ENCODE measurements at places on chromosomes 11 and 22. TPM values are rescaled to one million over a fixed set of nuclear protein-coding genes. Genes with fewer than 3 reads are reported as not detected.

The GGTLC3 gene
- polyA plus RNA-seq: not detected

The ELMOD1 gene
- polyA plus RNA-seq: not detected

The TMEM132A gene
- polyA plus RNA-seq: 0.21 TPM

The OR51B2 gene
- not detected for polyA plus RNA-seq

The CHRM1 gene
- not detected for polyA plus RNA-seq

DNA sequence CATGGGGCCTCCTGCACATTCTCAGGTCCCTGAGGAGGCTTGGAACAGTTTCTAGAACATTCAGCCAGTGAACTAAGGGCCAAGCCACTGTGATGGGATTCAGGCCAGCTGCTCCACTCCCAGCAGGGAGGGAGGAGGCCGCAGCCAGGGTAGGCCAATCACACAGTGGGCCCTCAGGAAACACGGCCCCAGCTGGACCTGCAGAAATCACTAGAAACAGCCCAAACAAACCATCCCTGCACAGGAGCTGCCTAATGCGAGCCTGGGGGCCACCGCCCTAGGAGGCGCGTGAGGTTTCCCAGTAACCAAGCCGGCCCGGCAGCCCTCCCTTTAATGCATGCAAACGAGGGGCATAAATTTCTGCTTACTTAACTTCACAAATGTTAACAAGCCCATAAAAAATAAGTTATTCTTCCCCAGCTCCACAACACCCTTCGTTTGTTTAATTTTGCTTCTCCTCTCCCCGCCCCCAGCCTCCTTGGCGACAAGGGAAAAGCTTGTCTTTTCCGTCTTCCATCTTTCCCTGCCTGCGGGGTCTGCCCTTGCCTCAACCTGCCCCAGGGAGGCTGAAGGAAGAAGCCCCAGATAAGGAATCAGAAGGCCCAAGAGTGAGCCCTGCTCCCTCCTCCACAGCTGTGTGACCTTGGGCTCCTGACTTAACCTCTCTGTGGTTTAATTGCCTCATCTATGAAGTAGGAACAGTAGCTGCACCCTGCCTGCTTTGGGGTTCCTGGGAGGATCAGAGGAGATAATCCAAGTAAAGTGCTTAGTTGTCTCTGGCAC is 25.7 kb downstream of the ELFN2 start:
- H3K4me1 ChIP-seq: no peaks in the 10 kb centered on the region
- H3K27me3 ChIP-seq: no peaks in the 10 kb centered on the region
- H3K4me3 ChIP-seq: no peak overlapping the region
- DNase-seq: no peak

DNA sequence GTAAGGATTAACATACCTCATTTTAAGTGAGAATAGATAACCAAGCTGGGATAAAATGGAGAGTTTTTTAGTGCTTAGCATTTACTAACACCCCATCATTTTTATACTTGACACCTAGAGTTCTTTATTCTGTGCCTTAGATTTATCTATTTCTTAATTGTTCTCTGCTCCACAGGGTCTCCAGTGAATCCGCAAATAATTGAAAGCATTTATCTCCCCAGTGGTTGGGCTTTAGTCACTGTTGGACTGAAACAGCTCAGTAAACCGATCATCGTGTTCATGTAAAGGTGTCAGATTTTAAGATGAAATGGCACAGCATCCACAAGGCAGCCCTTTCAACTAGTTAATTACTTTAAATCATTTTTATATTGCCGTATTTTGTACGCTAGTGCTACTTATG is 17.8 kb upstream of the GRIA4 start:
- no peaks in the 10 kb centered on the region for H3K27me3 ChIP-seq
- H3K27ac ChIP-seq: no peak overlapping the region
- H3K36me3 ChIP-seq: no peaks in the 10 kb centered on the region

DNA sequence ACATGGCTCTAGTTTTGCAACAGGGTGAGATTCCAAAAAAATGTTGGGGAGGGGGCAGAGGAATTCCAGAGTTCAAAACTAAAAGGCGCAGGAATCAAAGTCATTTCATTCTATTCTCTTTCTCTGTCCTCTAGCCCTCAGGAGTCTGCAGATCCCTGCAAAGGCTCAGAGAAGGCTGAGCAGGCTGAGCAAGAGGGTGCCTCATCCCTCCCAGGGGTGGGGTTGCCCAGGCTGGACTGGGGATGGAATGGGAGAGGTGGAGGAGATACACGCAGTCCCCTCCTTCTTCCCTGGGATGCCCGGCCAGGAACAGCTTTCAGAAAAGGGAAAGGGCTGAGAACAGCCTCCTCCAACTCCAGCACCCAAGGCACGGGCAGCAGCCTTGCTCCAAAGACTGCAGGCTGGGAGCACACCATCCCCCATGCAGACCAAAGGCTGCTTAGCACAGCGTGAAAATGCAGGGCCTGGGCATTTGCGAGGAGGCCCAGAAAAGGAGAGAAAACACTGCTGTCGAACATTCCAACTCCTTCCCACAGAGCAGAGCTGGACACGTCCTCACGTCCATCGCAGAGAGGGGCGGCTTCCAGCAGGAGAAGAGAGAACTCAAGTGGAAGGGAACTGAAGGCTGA is 51.8 kb downstream of the MN1 start:
- H3K36me3 ChIP-seq: no peaks in the 10 kb centered on the region
- no peak overlapping the region for H3K27ac ChIP-seq
- H3K4me3 ChIP-seq: no peak overlapping the region
- H3K4me1 ChIP-seq: peaks cover 13% of the 10 kb centered on the region
- no peak for DNase-seq

GRCh38 chr11:47289856-47290255 is 19.9 kb downstream of the MADD start:
- no peak overlapping the region for H3K4me3 ChIP-seq
- peaks cover 99% of the 10 kb centered on the region for H3K36me3 ChIP-seq
- no peak for DNase-seq
- no peaks in the 10 kb centered on the region for H3K4me1 ChIP-seq
- no peak overlapping the region for H3K27ac ChIP-seq

DNA sequence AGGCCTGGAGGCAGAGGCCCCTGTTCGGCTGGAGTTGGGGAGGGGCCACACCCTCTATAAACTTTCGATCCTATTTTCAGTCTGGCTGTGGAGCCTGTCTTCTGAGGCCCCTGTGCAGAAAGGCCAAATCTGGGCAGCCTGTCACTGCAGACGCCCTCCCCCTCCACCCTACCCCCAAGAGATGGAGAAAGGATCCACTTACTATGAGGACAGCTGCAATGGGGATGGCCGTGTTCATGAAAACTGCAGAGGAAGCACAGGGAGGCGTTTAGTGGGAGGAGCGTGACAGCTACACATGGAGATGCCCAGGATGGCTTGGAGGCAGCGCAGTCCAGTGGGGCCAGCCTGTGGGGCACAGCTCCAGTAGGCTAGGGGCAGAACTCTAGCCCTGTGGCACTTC is 43.5 kb upstream of the KCNJ11 start:
- no peaks in the 10 kb centered on the region for H3K27me3 ChIP-seq
- H3K4me3 ChIP-seq: no peak overlapping the region
- H3K4me1 ChIP-seq: no peaks in the 10 kb centered on the region
- H3K27ac ChIP-seq: no peak overlapping the region
- no peak for DNase-seq
- no peaks in the 10 kb centered on the region for H3K36me3 ChIP-seq

GRCh38 chr11:68003846-68004550 is at the start of gene UNC93B1:
Gene UNC93B1, minus strand, starts transcription at chr11:68004097. Its CDS starts 54 bp downstream, at chr11:68004043.
- H3K27ac ChIP-seq: peak within 1 kb of the TSS; percentile 61
- peak; percentile 81 for DNase-seq
- H3K36me3 ChIP-seq: peaks cover 25% of the 10 kb centered on the region
- H3K27me3 ChIP-seq: no peaks in the 10 kb centered on the region
- peaks cover 51% of the 10 kb centered on the region for H3K4me1 ChIP-seq

DNA sequence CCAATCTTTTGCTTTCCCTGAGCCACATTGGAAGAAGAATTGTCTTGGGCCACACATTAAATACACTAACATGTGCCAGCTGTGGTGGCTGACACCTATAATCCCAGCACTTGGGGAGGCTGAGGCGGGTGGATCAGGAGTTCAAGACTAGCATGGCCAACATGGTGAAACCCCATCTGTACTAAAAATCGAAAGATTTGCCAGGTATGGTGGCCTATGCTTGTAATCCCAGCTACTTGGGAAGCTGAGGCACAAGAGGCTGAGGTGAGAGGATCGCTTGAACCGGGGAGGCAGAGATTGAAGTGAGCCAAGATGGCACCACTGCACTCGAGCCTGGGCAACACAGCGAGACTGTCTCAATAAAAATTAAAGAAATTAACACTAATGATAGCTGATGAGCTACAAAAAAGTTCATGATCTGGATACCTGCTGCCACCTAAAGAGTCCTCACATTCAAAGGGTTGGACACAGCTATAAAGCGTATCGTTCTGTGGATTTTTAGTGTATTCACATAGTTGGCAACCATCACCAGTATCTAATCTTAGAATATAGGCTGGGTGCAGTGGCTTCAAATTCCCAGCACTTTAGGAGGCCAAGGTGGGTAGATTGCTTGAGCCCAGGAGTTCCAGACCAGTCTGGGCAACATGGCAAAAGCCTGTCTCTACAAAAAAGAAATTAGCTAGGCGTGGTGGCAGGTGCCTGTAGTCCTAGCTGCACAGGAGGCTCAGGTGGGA is 3.4 kb upstream of the LDHC start:
- no peak for DNase-seq
- no peak overlapping the region for H3K4me3 ChIP-seq
- H3K36me3 ChIP-seq: peaks cover 44% of the 10 kb centered on the region

- DNase-seq: no peak
- no peaks in the 10 kb centered on the region for H3K36me3 ChIP-seq
- H3K27ac ChIP-seq: no peak overlapping the region
These were observed 15.6 kb downstream of the PRDM11 start for GRCh38 chr11:45162064-45162375.

- no peaks in the 10 kb centered on the region for H3K36me3 ChIP-seq
- DNase-seq: peak; percentile 85
- H3K27ac ChIP-seq: peak overlapping the region; percentile 95
- no peaks in the 10 kb centered on the region for H3K27me3 ChIP-seq
These were observed 20.0 kb downstream of the DAGLA start for GRCh38 chr11:61700212-61700611.

DNA sequence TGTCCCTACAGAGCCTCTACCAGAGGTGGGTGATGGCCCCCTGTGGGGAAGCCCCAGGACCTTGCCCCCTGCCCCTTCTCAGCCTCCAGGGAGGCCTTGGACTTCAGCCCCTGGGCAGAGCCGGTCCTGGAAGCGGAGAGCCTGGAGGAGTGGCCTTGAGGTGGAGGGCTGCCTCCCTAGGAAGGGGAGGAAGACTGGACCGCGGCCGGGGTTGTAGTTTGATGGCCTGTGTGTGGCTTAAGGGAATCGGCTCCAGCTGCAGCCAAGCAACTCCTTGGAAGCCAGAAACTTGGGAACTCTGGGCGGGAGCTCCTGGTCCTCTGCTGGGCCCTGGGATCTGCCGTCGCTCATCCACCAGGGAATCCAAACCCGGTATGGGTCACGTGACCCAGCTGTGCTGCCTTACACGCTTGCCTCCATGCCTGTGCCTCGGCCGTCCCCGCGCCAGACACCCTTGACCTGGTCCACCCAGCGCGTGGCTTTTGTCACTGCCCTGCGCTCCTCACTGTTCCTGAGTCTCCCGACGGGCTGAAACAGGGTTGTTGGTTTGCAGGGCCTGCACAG is 23.5 kb upstream of the ARHGAP8 start:
- peak overlapping the region; percentile 32 for H3K4me3 ChIP-seq
- H3K27ac ChIP-seq: no peak overlapping the region
- peaks cover 9% of the 10 kb centered on the region for H3K27me3 ChIP-seq
- DNase-seq: no peak
- H3K4me1 ChIP-seq: peaks cover 15% of the 10 kb centered on the region
- H3K36me3 ChIP-seq: no peaks in the 10 kb centered on the region

DNA sequence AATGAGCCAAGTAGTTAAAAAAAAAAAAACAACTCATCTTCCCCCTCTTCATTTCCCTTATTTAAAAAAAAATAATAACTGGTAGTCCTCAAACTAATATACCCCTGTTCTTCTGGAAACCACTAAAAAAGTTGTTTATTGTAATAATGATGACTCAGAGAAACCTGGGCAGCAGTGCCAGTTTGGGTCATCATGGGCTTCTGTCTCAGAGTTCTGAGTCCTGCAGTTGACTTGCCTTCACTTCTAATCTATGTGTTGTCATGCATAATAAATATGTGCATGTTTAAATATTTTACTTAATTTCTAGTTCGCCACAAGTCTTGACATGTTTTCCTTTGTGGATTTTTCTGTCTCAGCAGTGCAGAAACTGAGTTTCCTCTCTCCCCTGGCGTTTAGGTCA is 46.8 kb downstream of the PPP2R1B start:
- DNase-seq: no peak
- H3K27ac ChIP-seq: no peak overlapping the region
- H3K4me1 ChIP-seq: peaks cover 10% of the 10 kb centered on the region
- H3K36me3 ChIP-seq: peaks cover 96% of the 10 kb centered on the region
- H3K27me3 ChIP-seq: no peaks in the 10 kb centered on the region
- no peak overlapping the region for H3K4me3 ChIP-seq

- no peak for DNase-seq
- H3K4me3 ChIP-seq: no peak overlapping the region
- H3K27ac ChIP-seq: peak overlapping the region; percentile 36
- H3K36me3 ChIP-seq: peaks cover 43% of the 10 kb centered on the region
These were observed 2.6 kb downstream of the TAGLN start for GRCh38 chr11:117201658-117202305.

GRCh38 chr11:64810891-64811272 is 531 bp upstream of the MEN1 start:
- peaks cover 19% of the 10 kb centered on the region for H3K36me3 ChIP-seq
- DNase-seq: no peak
- no peaks in the 10 kb centered on the region for H3K27me3 ChIP-seq
- peaks cover 19% of the 10 kb centered on the region for H3K4me1 ChIP-seq
- peak overlapping the region; percentile 79 for H3K4me3 ChIP-seq
- H3K27ac ChIP-seq: peak overlapping the region; percentile 52

DNA sequence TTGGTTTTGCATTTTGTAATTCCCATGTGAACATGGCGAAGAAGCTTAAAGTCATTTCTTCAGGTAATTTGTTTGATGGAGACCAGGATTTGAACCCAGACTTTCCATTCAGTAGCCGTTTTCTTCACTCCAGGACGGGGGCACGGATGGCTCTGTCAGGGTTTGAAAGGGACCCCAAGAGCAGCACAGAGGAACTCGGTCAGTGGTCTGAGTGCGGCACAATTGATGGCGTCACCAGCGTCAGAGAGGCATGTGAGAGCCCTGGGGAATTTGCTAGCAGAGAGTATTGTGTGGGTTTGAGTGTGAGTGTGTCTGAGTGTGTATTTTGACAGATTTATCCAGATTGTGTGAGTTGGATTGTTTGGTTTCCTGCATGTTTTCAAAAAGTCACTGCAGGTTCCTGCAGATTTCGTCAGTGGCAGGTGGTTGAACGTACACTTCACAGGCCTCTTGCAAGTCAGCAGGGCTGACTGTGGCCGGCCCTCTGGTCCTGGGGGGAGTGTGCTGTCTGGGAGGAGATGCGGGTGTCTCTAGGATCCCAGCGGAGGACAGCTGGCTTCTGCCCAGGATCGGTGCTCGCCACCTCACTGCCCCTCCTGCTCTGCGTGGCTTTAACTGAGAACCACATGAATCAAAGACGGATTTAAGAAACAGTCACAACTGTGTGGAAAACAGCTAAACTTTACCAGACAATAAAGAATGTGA is 199.3 kb downstream of the TBC1D22A start:
- H3K36me3 ChIP-seq: peaks cover 11% of the 10 kb centered on the region
- no peak overlapping the region for H3K4me3 ChIP-seq
- H3K27me3 ChIP-seq: no peaks in the 10 kb centered on the region
- DNase-seq: no peak
- H3K4me1 ChIP-seq: no peaks in the 10 kb centered on the region
- H3K27ac ChIP-seq: no peak overlapping the region

- H3K4me3 ChIP-seq: no peak overlapping the region
- H3K27ac ChIP-seq: no peak overlapping the region
- peaks cover 42% of the 10 kb centered on the region for H3K36me3 ChIP-seq
- H3K27me3 ChIP-seq: no peaks in the 10 kb centered on the region
- no peak for DNase-seq
These were observed 72.1 kb downstream of the ZC3H12C start for GRCh38 chr11:110165039-110165925.

Data from CD14-positive monocyte (primary cell).